Endothelial cell (in vitro differentiated cells): ENCODE measurements at places on chromosomes 6 and 20.

- DNase-seq = no peak
These were observed 40.7 kb upstream of the SLC2A12 start for GRCh38 chr6:134093007-134093573.

GRCh38 chr6:33431880-33432541 is 12.1 kb downstream of the SYNGAP1 start:
- DNase-seq = no peak

GRCh38 chr6:100379386-100379785 is 85.3 kb downstream of the SIM1 start:
- no peak for DNase-seq

DNA sequence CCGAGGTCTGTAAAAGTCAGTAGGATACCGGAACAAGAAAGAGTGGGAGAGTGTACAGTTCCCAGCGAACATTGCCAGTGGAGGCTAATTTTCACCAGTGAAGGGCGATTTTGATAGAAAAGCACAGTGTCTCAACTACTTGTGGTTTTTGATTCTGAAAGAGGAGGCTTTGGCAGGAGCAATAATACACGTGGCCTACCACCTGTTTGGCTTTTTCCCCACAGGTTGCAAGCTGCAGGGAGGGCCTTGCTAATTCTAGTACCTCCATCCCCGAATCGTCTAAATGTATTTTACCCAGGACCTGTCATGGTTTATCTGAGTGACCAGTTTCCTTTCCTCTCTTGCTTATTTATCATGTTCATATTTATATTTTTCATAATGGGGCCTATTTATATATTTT is 3.3 kb upstream of the EFCAB8 start:
- no peak for DNase-seq

DNA sequence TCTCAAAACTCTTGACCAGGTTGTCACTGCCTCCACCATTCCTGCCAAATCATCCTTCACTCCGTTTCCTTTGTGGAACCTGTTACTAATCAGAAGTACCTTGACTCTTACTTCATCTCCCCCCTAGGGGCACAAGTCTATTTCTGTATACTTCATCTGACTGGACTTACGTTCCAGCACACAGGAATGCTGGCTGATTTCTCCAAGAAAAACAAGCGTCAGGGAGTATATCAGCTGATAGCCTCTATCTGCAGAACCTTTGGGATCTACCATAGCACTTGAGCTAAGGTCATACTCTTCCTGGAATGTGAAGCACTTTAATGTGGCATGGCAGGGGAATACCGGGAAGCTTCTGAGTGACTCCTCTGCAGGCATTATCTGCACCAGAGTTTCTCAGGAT is 178.1 kb upstream of the MOCS1 start:
- DNase-seq = no peak

GRCh38 chr20:20744170-20744725 is 31.8 kb upstream of the RALGAPA2 start:
- DNase-seq = no peak

GRCh38 chr6:11606332-11606731 is 68.8 kb downstream of the TMEM170B start:
- no peak for DNase-seq

DNA sequence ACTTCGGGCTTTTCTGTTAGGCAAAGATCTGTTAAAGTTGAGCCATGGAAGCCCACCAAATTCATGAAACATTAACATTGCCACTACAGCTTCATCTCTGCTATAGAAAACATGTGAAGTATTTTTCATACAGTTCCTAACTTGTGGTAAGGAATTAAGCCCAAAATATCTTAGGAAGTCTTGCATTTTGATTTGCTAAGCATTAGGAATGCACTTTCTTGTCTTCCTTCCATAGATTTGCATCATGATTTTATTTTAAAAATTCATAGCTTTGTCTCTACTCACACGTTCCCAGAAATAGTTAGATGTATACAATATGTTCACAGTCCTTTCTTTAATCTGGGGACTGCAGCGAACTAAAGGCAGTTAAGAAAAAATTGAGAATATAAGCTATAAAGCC is 325.6 kb downstream of the CENPW start:
- no peak for DNase-seq

- no peak for DNase-seq
These were observed 38.2 kb upstream of the FANCE start for GRCh38 chr6:35413911-35414310.

DNA sequence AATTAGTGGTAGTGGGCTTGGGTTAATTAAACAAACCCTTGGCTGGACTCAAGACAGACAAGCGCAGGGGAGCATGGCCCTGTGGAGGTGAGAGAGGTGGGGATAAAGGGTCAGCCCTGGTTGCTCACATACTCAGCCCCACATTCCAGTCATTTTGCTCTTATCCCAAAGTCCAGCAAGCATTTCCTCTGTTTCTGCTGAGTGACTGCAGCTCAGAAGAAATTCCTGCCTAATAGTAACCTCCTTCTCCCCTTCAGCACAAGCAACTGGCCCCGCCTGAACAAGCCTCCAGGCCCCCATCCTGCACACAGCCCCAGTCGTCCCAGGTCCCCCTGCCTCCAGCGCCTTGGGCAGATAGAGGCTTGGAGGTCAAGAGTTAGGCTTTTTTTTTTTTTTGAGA is 3.6 kb upstream of the TFEB start:
- DNase-seq = no peak

- DNase-seq = no peak
These were observed 106.3 kb upstream of the TBX18 start for GRCh38 chr6:84870672-84871071.

- DNase-seq = no peak
These were observed 140.3 kb upstream of the SULF2 start for GRCh38 chr20:47925593-47925992.

DNA sequence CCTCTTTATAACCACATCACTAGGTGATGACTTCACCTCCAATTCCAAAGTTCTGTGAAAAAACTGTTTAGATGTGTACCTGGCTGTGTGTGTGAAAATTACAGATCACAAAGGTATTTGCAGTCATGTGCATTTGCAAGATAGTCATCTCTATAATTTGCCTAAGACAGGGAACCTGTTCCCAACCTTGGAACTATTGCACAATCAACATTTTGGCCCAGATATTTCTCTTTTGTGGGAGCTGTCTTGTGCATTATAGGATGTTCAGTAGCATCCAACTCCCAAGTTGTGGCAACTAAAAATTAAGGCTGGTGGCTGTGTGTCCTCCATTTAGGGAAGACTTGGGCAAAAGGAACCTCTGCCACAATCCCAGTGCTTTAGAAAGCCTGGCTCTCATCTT is 34.0 kb upstream of the FAM210B start:
- no peak for DNase-seq

DNA sequence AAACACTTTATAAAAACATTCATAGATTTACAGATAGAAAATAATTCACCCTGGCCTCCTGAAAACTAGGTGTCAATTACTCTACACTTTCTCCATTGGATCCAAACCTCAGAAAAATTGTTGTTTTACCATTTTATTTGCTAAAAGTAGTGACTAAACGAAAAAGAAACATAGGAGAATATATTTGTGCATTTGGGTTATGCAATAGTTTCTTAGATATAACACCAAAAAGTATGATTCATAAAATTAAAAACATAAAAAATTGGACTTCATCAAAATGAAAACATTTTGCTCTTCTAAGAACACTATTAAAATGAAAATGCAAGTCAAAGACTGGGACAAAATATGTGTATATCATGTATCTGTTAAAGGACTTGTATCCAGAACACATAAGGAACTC is 671.3 kb downstream of the MAFB start:
- DNase-seq = no peak

- no peak for DNase-seq
These were observed 30.1 kb downstream of the PREP start for GRCh38 chr6:105372849-105373182.
